ENCODE measurements at places on chromosomes 4 and X.

GRCh38 chr4:8472689-8473197 lies 32.2 kb downstream of the TRMT44 start:
- DNase-seq = peak; percentile 28

DNA sequence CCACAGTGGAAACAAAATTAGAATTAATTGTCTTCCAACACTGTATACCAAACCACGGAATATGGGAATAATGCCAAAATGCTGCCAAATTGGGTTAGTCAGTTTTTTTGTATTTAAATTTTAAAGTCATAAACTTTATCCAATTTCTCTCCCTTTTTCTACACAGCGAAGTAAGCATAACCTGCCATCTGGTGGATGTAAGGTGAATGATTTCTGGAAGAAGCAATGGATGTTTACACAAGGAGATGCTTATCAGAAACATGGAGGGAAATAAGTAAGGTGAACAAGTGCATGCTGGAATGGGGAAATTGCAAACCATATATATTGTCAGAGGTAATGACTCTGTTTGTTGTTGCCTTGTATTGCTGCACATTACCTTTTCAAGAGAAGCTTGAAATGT lies 691.9 kb downstream of the TECRL start:
- peak; percentile 6 for DNase-seq

GRCh38 chrX:50627696-50628095 lies 157.1 kb upstream of the DGKK start:
- DNase-seq = no peak

GRCh38 chr4:176775338-176775737 lies 17.4 kb downstream of the VEGFC start:
- no peak for DNase-seq

DNA sequence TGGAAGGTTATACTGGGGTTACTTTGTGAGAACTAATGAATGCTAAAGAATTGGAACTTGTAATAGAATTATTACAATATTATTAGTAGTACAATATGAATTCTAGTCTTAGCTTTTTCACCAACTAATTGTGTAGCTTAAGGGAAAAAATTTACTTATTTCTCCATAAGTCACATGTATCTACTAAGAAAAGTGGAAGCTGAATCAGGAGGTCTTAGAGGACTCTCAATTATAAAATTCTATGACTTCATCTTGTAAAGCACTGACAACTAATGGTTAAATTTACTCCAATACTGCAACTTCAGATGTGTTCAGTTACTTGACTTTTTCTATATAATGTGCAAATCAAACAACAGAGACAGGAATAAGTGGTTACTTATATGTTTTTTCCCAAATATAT lies 899 bp upstream of the TMPRSS11D start:
- DNase-seq = no peak

DNA sequence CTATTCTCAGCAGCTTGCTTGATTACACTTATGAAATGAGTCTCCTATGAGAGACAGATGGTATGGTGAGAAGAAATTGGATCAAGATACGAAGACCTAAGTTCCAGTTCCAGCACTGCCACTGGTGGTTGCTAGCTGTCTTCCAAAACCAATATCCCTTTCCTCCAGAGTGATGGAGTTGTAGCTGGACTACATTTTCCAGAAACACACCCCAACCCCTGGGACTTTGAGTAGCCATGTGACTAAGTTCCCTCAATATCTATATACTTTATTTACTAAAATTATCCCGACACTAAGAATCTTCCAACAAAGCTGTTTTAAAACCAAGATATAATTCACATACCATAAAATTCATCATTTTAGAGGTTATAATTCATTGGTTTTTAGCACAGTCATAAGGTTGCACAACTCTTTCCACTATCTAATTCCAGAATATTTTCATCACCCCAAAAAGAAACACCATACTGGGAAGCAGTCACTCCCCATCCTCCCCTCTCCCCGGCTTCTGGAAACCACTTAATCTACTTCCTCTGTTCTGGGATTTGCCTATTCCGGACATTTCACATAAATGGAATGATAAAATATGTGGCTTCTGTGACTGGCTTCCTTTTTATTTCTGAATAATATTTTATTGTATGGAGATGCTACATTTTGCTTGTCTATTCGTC lies 118.0 kb downstream of the MANBA start:
- DNase-seq = no peak

- DNase-seq = no peak
Measured at GRCh38 chr4:93086356-93086755, 742.2 kb upstream of the ATOH1 start.

DNA sequence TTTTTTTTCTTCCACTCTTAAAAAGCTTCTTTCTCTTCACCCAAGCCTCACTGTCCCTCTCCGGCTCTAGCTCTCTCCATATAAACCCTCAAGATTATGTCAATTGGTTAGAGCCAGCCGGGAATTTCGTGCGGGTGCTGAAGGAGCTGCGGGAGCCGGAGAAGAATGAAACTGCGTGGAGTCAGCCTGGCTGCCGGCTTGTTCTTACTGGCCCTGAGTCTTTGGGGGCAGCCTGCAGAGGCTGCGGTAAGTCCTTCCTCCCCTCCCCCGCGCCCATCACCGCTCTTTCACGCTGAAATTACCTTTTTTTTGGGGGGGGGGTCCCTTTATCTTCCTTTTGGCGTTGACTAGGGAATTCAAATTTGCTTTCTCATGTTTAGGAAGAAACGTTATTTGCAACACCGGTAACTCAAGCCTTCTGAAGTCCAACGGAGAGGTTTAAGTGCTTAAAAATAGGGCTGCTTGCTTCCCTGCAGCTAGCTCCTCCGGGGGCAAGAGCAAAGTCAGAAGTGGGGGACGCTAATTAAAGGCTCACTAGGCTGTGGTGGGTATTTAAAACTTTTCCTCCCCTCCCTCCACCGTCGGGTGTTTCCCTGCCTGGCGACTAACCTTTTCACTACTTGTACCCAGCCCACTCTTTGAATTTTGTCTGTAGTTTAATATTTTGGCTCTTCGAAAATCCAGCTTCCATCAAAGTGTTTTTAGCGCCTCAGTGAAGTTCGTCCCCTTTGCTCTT lies 491 bp downstream of the COL4A5 start:
- DNase-seq = no peak

DNA sequence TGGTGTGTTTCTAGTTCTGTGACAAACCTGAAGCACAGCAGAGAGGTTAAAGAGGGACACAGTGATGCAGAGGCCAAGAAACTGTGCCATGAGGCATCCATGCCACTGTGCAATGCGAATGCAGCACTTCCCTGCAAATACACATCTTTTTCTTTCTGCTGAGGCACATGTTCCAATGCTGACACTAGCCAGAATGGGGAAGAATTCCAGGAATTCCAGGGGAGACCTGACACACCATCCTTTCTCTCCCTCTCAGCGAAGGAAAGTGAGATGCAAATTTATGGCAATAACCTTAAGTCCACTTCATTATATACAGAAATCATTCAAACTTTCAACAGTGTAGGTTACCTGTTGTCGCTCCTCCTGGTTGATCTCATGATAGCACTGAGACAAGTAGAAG lies 204.8 kb downstream of the LDB2 start:
- no peak for DNase-seq

DNA sequence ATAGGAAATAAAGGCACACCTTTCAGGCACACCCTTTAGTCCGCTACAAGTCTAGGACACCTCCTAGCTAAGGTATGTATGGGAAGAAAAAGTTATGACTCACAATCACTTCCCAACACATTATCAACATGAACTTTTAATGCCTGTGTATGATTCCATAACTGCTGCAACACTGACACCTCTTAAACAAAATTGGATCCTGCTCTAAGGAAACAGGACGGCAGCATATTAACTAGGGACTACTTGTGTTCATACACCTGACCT lies 2.4 kb upstream of the PPP3CA start:
- no peak for DNase-seq

GRCh38 chr4:45713996-45714395 lies 409.9 kb downstream of the GABRG1 start:
- no peak for DNase-seq

DNA sequence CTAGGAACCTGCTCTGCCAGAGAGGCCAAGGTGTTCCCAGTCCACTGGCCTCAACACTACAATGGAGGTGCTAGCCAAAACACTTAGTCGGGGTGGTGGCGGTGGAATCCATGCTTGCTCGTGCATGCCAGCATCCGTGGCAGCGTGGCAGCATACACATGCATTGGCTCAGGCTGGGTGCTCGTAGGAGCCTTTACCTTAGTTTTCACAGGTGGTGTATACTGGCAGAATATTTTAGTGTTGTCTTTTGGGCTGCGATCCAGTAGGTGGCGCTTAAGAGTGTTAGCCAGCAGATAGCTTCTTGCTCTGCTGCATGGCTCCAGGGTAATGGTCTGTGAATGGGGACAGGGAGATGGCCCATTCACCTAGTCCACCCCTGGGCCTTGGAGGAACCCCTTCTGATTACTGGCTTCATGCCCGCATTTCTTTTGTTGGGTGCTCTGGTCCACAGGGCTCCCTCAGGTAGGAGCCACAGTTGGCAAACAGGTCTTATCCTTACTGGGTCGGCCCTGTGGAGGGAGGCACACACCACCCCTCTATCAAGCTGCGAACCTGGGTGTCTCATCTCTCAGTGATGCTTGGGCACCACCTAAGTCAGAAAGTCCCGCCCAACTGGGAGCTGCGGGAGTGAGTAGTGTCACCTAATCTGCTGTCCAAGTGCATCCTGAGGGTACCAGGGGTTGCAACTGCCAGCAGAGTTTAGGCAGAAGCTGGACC lies 40.0 kb downstream of the RIPPLY1 start:
- no peak for DNase-seq

DNA sequence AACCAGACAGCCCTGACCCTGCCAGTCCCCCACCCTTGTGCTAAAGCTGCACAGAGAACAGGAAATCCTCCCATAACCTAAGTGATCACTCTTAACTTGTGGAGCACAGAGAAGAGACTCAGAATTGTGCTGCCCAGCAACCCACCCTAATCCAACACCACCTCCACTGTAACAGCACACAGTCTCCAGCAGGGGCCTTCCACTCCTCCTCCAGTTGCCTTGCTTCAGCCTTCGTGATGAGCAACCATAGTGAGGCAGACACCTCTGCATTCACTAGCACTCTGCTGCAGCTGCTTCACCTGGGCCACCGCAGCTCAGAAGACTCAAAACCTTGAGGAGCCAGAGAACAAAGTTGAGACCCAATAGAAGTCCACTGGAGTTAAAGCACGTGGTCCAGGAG lies 7.9 kb upstream of the UGT2B4 start:
- DNase-seq = no peak

- no peak for DNase-seq
Measured at GRCh38 chrX:96410927-96411326, 273.7 kb upstream of the DIAPH2 start.

GRCh38 chr4:98828801-98829200 lies 100.1 kb downstream of the EIF4E start:
- DNase-seq = no peak

- no peak for DNase-seq
Measured at GRCh38 chrX:41382714-41383645, 49.0 kb downstream of the DDX3X start.

DNA sequence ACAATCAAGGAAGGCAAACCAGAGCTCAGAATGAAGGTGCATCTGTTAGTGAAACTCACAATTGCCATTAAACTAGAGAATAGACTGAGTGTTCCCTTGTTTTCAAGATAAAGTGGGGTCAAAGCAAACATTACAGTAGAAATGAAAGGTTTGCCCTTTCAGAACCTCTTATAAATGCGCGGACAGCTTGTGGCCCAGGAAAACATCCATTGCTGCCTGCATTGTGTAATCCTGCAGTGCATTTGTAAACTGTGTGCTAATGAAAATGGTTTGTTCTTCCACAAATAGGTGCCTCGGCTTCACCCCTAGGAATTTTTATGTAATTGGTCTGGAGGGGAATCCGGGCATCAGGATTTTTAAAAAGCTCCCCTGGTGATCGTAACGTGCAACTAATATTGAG lies 62.8 kb downstream of the SNX25 start:
- no peak for DNase-seq

DNA sequence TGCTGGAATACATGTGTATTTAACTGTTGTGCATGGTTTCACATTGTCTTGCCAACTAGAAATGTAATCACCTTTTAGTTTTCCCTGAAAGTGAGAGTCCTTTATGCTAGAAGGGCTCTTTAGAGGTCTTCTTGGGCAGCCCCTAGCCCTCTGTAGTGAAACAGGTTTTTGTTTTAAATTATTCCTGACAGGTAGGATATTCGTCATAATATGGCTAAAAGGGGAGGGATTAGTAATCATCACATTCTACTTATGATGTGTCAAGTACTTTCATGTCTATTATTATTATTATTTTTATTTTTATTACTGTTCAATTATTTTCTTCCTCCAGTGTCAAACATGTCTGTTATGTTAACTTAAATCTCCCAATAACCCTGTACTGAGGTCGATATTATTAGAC lies 35.5 kb downstream of the MSN start:
- no peak for DNase-seq

- no peak for DNase-seq
Measured at GRCh38 chr4:185810746-185811508, 1.1 kb downstream of the SORBS2 start.

GRCh38 chr4:52143815-52144214 lies 92.7 kb downstream of the SPATA18 start:
- no peak for DNase-seq

GRCh38 chrX:153671589-153672530 lies 1.8 kb downstream of the PNCK start:
- DNase-seq = no peak

- DNase-seq = no peak
Measured at GRCh38 chrX:65707151-65707550, 39.7 kb downstream of the MSN start.

DNA sequence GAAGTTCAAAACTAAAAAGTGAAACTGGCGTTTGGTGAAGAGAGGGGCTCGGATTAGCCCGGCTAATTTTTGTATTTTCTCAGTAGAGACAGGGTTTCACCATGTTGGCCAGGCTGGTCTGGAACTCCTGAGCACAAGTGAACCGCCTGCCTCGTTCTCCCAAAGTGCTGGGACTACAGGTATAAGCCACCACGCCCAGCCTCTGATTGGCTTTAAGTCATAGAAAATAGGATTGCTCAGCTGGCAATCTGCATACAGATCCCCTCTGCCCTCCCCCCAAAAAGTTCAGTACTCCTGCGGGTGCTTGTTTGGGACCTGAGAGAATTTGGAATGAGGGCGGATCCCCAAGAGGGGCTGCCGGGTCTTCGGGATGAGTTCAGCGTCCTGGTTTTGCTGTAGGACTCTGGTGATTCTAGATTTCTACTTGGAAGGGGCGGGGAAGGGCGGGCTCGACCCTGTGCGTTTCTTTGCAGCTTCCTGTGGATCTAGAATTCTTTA lies 537 bp upstream of the PRKX start:
- DNase-seq = no peak

DNA sequence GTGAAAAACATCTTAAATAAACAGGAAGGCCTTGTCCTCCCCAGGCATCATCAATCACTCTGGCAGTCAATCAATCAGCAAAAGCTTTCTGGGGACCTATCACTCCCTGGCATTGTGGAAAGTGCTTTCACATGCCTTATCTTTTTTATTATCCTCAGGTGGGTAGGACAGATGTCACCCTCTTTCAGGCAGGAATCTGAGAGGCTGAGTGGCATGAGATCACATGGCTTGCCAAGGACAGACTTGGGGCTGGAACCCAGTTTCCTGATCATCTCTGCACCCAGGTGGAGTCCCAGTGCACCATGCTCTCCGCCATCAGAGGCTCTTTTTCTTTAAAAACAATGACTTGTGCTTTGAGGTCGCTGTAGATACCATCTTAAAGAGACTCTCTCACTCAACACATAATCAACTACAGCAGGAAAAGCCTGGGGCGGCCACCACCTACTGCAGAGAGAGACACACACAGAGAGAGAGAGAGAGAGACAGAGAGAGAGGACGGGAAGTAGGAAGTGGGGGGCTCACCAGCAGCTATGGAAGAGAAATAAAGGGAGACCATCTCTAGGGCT lies 282.7 kb downstream of the PTTG2 start:
- no peak for DNase-seq

All from skin of body (tissue), 3 donors.